ENCODE measurements at places on chromosomes 5 and 9.

GRCh38 chr9:38315085-38315595, 77.4 kb upstream of the ALDH1B1 start:
- DNase-seq, result no peak

DNA sequence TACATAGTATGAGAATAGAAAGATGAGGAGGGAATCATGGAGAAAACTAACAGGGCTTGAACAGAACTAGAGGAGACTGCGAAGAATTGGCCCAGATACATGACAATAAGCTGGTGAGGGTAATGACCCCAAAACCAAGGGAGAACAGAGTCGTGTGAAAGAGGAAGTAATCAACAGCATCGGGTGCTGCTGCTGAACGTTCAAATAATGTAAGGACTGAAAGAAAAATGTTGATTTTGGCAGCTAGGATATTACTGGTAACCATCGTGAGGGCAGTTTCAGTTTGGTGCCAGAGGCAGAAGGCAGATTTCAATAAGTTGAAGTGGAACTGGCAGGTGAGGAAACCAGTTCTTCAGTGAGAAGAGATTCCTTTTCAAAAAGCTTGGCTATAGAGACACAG, 66.8 kb upstream of the SMC2 start:
- DNase-seq, result no peak

GRCh38 chr5:178590141-178590923, at the start of gene COL23A1:
TSS of gene COL23A1 (minus strand) at chr5:178590393.
- peak; percentile 82 for DNase-seq

GRCh38 chr5:127236254-127236653, 54.3 kb upstream of the MEGF10 start:
- no peak for DNase-seq

- DNase-seq, result no peak
Measured at GRCh38 chr9:29393064-29393463, 1819.8 kb upstream of the C9orf72 start.

Data from Caki2 (cell line).